ENCODE measurements at places on chromosomes 5 and 9.

- DNase-seq = no peak
Observed at GRCh38 chr5:73783828-73784227, 157.8 kb downstream of the ARHGEF28 start.

GRCh38 chr5:137751869-137752491 lies 2.2 kb downstream of the HNRNPA0 start:
- DNase-seq = no peak

DNA sequence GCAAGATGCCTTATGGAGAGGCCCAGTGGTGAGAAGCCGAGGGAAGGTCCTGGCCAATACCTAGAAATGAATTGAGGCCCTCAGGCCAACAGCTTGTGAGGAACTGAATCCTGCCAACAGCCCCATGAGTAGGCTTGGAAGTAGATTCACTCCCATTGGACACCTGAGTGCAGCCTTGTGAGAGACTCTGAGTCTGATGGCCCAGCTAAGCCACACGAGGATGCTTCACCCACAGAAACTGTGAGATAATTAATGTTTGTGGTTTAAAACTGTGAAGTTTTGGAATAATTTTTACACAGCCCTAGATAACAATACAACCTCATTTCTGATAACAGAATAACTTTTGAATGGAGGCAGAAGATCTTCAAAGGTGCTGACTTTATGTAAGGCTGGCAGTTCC lies 65.9 kb upstream of the DAP start:
- no peak for DNase-seq

DNA sequence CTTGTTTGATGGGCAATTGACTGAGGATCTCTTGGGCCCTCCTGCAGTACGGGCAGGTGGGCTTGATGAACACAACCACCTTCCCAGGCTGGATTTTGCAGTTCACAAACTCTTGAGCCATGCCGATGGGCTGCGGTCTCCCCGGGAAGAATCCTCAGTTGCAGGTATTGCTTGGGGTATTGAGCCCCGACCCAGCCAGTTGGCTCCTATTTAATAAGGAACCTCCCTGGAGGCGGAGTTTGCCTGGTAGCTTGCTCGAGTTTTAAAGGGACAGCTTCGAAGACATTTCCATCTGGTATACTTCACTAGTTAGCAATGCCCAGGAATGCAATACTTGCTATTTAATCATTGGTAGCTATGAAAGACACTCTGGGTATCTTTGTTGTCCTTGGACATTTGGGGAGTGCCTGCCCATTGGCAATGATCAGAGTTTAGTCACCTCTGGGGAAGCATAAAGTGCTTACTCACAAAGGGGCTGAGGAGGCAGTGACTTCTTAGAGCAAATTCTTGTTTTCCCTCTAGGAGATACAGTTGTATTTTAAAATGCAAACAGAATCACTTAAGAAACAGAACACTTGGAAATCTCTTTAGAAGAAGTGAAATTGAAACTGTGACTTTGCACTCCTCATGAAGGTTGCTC lies at the start of gene GLRX:
Gene GLRX, minus strand, starts transcription at position 185 of the 640 bp plus-strand sequence. Its CDS starts 64 bp downstream, at position 121.
- no peak for DNase-seq

- no peak for DNase-seq
Observed at GRCh38 chr5:74530326-74531050, 110.0 kb downstream of the ENC1 start.

DNA sequence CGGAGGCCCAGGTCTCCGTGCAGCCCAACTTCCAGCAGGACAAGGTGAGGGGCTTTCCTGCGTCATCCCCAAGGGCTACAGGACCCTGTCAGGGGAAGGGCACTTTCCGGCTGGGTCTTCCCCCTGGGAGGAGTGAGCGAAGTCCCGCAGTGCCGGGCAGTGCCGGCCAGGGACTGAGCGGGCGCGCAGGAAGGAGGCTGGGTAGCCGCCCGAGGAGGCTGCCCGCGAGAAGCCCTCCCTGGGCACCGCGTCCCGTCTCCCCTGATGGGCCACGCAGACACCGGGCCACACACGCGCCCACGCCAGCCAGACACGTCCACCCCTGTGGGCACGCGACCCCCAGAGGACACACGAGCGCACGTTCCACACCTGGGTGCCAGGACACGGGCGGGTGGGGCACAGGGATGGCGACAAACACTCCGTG lies 357 bp downstream of the PTGDS start:
- DNase-seq = no peak

DNA sequence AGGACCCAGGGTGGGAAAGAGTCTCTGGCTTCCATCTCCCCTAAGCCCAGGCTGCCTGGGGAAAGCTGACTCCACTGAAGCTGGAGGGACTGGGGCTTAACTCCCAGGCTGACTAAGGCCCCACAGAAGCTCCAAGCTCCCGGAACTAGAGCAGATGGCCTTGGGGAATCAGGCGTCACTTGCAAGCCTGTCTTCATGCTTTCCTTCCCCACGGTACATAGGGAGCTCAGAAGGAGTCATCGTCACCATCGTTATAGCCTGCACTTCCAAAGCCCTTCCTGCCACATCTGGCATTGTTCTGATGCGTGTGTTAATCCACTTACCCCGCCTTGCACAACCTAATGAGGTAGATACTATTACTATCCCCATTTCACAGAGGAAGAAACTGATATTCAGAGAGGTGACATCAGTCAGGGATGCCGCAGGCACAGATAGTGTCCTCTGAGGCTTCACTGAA lies 11.5 kb downstream of the AQP3 start:
- no peak for DNase-seq

DNA sequence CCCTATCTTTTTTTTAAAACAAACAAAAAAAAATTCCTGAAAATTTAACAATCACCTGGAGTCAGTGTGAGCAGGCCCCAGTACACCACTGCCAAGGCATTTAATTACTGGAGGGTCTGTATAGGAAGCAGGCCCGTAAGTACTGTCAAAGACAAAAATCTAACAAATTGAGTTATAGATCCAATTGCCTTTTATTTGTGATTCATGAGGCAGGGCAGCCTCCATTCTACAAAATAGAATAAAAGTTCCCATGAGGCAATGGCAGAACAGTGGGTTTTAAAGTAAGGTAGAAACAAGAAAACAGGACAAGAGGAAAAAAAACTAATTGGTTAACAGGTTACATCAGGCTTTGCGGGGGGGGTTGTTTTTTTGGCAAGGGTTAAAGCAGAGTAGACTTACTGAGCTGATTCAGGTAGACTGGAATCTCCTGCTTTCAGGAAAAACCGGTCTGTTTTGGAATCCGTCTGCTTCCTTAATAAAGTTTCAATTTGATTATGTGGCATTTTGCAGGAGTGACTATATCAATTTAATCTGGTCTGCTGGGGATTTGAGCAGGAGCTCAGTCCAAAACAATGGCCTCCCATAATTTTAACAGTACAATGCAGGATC lies 48.9 kb downstream of the AUH start:
- DNase-seq = no peak

DNA sequence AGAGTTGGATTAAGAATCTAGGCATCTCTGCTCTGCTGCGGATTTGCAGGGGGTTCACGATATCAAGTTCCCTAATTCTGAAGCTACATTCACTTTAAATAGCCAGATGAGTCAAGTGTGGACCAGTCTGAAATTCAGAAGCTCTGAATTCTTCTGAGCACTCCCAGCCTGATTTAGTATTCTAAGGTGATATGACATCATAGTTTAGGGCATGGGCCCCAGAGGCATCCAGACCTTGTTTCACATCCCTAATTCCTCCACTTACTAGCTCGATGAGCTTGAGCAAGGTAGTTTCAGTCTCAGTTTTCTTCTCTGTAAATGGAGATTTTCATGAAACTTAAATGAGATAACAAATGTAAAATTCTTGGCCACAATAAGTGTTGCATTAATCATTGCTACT lies 65.2 kb downstream of the TMEM167A start:
- no peak for DNase-seq

- no peak for DNase-seq
Observed at GRCh38 chr5:119360905-119361593, 5.2 kb downstream of the TNFAIP8 start.

- DNase-seq = no peak
Observed at GRCh38 chr5:123099514-123100151, 10.6 kb downstream of the PRDM6 start.

DNA sequence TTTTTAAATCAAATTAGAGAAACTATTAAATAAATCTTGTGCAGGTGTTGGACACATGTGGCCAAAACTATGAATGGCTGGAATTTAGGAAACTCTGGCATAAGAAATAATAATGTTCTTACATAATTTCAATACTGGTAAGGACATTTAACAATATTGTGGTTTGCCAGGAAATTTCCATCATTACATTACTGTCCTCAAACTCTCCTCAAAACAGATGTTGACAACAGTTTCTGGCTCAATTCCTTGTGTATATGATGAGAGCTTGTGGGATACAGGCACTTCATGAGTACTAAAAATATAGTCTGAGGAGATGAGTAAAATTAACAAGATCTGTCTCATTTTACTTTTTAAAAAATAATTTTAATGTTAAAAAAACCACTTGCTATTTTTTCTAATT lies 27.9 kb downstream of the MCTP1 start:
- DNase-seq = no peak

DNA sequence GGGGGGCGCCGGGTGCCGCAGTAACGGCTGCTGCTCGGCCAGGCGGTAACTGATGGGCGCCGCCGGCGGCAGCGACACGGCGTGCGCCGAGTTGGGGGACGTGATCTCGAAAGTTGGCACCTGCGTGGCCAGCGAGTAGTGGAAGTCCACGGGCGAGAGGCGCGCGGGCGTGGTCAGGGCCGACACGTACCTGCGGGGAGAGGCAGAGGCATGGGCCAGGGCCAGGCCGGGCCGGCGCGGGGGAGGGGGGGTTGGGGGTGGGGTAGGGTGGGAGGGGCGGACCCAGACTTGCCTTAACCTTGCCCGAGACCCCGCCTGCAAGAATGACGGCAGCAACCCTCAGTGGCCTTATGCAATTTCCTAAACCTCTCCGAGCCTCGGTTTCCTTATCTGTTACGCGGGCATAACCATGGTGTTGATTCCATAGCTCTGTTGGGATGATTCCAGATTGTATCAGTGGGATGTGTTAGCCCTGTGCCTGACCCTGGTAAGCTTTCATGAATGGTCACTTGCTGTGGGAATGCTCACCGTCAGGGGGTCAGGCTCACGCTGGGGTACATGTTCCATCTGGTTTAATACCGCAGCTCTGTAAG lies 53.0 kb downstream of the PSD2 start:
- peak; percentile 51 for DNase-seq

GRCh38 chr9:130987738-130988399 lies 21.1 kb upstream of the LAMC3 start:
- no peak for DNase-seq

DNA sequence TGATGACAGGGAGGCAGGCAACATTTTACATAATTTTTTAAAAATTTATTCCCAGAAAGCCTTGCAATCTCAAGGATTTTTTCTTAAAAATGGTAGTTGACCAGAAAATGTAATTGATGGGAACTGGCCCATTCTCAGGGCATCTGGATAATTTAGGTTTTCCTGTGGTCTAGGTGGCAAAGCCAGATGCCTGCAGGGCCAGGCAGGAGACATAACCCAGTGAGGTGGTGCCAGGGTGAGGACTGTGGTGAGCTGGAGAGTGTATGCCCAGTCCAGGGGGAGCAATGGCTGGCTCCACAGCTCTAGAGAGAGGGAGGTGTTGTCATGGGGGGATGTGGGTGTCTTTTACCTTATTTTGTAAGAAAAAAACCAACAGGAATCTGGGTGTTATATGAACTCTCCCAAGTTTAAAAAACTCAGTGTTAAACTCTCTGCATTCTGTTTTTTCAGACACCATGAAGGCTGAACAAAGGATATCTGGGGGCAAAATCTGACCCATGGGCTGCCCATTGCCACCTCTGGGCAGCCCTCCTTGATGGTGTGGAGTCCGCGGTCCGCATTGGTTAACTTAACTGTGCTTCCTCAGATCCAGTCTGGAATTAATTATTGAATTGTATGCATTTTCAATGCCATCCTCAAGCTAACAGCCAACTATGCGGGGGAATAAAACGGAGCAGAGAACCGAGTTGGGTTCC lies 43.9 kb downstream of the BOD1 start:
- DNase-seq = no peak

DNA sequence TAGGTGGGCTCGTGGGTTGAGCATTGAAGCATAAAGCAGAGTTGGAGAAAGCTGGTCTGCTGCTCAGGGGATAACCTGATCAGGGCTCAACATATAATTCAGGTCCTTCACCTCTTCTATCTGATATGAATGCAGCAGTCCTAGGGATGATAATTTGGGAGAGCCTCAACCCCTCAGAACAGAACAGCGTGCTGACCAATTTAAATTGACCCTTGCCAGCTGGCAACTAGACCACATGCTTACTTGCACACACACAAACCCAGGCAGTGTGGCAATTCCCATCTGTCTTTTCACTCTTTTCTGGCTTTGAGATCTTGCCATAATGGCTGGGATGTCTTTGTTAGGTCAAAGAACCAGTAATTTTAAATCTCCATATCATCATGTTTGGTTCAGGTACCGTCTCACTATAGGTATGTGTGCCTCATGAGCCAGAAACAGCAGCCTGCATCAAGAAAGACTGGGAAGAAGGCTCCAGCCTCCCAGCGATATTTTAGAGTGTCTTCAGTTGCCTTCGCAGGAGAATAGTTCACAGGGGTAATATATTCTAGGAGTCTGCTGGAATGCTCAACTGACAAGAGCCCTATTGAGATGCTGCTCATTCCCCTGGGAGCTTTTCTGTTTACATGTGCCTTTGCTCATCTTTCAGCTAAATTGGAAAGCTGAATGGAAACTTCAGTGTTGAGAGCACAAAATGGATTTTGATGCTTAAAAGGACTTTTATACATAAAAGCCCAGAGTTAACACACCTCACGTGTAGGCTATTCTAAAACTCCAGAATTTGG lies 497.6 kb downstream of the RASEF start:
- no peak for DNase-seq

DNA sequence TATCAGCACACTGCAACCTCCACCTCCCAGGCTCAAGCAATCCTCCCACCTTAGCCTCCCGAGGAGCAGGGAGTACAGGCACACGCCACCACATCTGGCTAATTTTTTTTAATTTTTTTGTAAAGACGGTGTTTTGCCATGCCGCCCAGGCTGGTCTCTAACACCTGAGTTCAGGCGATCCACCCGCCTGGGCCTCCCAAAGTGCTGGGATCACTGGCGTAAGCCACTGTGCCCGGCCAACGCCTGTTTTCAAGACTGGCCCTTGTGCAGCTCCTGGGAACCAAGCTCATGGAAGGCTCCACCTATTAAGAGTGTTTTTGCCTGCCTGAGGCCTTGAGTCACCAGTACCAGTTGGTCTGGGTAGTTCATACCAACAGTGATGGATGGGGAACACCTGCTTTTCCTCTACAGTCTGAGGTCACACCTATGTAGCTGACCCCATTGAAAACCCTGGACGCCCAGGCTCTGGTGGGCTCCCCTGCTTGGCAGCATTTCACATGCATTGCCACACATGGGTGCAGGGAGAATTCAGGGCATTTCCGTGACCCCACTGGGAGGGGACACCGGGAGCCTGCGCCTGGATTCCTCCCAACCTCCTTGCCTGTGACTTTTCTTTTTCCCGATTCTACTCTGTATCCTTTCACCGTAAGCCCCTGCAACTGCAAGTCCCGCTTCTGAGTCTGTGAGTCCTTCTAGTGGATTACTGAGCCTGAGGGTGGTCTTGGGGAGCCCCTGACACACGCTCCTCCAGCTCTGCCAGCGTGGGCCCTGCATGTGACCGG lies 63.5 kb downstream of the ZNF354C start:
- no peak for DNase-seq

- DNase-seq = no peak
Observed at GRCh38 chr5:73376618-73377170, 71.9 kb downstream of the FOXD1 start.
